ENCODE measurements at places on chromosomes 2 and 18.

DNA sequence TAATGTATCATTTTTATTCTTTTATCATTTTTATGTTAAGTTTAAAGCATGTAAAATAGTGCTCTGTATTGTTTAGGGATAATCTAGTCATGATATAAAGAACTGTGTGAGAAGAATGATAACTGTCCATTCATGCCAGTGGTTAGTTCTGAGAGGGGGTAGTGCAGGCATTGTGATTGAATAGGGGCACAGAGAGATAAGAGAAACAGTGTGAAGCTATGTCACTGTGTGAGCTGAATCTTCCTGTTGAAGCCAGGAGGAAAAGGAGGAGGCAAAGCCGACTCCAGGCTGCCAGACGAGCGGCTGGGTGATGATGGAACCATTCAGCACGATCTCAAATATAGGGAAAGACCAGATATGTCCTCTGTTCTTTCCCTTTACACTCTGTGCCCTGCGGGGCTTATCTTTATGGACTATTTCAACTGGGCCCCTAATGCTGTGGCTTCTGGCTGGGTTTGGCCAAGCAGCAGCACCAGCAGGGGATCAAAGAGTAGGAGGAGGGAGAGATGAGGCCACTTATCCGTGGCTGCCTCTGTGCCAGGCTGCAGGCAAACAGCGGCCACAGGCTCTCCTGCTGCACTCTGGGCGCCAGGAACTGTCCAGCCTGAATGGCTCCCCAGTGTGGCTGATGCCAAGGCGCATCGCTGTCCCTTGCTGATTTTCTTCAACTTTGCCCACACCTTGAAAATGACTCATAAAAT is 128.0 kb downstream of the SPP2 start:
- DNase-seq = no peak

DNA sequence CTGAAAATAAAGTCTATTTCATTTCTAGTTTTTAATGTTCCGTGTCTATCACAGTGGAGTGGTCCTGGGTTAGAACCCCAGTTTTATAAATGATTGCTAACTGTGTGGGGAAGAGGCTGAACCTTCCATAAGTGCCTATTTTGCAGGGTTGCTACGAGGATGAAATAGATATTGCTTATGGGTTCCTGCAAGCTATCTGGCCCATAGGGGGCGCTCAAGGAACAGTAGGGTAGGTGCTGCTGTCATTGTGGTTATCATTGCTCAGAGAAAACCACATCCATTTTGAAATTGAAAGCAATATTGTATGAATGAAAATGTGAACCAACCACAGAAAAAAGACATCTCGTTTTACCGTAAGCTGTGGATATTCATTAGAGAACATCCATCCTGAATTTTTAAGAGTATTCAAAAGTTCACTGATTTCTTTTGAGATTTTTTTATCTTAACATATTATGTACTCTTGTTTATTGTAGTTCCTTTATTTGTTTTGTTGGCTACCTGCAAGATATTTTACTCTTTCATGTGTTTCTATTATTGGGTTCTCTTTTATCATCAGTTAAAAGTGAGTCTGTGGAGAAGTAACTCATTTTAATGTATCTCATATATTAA is 261.6 kb downstream of the NAPG start:
- DNase-seq = peak; percentile 76

GRCh38 chr2:175234153-175234552 is 52.6 kb upstream of the ATP5MC3 start:
- no peak for DNase-seq

DNA sequence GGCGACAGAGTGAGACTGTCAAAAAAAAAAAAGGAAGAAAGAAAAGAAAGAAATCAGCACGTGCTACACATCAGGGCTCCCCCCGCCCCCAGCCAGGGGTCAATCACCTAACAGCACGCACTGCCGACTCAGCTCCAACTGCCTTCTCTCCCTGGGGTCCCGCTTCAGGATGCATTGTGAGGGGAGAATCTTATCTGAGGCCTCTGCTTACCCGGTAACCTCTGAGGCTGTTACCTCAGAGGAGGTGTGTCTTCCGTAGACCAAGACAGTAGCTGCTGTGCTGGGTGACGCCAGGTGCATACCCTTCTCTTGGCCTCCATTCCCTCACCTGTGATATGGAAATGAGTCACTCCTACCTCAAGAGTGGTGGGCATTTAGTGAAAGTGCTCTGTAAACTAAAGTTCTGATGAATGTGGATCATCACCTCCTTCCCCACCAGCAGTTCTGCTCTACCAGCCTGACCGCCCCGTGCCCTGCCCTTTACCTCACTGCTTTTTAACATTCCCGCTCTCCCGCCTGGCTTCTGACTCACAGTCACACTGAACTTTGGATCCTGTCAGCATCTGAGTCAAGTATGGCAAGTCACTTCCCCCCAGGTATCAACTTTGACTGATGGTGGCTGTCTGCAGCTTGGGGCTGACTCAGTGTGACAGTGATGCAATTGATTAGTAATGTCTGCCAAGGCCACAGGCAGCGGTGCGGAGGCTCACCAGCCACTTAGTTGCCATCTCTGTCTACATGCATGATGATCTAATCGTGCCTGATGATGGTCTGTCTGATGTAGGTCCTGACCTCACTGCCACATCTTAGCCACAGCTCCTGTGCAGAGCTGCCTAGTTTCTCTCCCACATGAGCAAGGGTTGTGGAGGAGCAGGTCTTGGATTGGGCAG is 20.1 kb downstream of the ARID5A start:
- peak; percentile 14 for DNase-seq

GRCh38 chr2:227890495-227891079 is 19.2 kb downstream of the DAW1 start:
- DNase-seq = peak; percentile 42

- no peak for DNase-seq
Measured at GRCh38 chr18:34866310-34866709, 156.2 kb downstream of the DTNA start.

DNA sequence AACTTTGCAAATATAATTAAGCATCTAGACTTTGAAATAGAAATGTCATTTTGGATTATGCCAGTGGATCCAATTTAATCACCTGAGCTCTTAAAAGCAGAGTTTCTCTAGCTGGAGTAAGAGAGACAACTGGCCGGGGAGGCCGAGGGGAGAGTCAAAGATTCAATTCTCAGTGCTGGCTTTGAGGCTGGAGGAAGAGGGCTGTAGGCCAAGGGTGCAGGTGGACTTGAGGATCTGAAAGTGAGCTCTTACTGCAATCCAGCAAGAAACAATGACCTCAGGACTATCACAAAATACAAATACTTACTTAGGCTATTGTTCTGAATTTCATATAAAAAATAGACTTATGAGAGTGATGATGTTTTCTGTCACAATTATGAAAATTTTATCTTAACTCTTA is 814.5 kb downstream of the CBLN2 start:
- DNase-seq = no peak

GRCh38 chr2:10289352-10289751 is 13.4 kb upstream of the HPCAL1 start:
- no peak for DNase-seq

DNA sequence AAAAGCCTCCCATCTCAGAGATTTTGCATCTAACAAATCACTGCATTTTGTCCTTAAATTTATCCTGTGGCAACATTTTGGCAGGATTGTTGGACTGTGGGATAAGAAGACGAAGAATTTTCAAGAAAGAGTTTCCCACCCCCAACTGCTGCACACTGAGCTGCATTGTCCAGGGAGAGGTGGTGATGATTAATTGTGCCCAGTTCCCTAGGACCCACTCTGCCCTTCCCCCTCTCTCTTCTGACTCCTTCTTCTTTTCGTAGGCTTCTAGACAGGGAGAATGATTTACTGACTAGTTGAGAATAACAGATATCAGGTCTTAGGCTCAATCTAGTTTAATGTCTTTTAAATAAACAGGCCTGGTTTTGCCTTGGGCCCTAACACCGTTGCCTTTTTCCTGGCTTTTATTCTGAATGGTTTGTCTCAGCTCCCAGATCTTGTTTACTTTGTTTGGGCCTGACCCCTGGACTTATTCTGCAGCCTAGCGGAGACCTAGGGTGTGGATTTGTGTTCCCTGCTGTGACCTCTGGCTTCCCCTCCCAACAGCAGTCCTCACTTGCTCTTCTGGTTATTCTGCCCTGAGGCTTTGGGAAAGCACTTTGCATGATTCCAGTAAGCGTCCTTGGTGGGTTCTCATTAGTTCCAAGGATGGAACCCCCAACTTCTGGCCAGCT is 233.3 kb downstream of the INSIG2 start:
- DNase-seq = no peak

- DNase-seq = no peak
Measured at GRCh38 chr18:62651276-62652056, 63.9 kb upstream of the PHLPP1 start.

- no peak for DNase-seq
Measured at GRCh38 chr2:153939124-153939796, 67.5 kb downstream of the GALNT13 start.

- no peak for DNase-seq
Measured at GRCh38 chr2:26585100-26585499, 56.1 kb downstream of the CIB4 start.

GRCh38 chr18:3663870-3664512 is 214.0 kb downstream of the TGIF1 start:
- no peak for DNase-seq

- no peak for DNase-seq
Measured at GRCh38 chr2:201891676-201892075, 85.3 kb downstream of the CDK15 start.

DNA sequence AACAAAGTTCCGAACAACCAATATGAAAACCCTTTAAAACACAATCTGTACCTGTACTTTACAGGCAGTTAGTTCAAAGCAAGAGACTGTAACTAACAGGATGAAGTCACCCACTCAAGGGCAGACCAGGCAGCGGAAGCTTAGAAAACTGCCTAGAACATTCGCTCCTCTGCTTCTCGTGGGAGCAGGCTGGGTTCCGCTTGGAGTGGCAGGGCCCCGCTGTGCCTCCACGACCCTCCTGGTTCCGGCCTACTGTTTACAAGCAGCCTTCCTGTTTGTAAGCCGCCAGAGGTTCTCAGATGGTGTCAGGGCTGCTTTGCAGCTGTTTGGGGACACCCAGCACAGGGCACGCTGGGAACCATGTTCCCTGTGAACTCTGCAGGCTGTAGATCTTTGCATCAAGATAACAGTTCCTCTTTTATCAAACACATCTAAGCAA is 31.3 kb downstream of the CIB4 start:
- no peak for DNase-seq

GRCh38 chr2:219071131-219071816 is 10.6 kb upstream of the IHH start:
- no peak for DNase-seq

DNA sequence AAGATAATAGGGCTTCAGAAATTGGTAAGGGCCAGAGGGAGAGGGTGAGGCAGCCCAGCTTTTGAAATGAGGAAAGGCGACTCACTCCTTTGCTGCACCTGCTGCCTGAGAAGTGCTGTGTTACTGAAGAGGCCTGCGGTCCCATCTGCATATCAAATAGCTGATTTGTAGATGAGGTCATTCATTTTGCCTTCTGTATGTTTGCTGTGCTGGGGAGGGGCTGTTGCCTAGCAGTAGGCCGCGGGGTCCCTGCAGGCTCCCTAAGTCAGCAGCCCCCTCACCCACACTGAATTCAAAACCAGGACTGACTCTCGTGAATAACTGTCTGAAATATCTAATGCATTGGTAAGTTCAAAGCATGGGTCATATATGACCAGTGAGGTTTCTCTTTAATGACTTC is 377.2 kb downstream of the SOX11 start:
- DNase-seq = no peak

GRCh38 chr18:44709307-44710126 is 28.8 kb downstream of the SETBP1 start:
- DNase-seq = peak; percentile 16

GRCh38 chr2:227143895-227144294 is 20.1 kb downstream of the COL4A4 start:
- DNase-seq = no peak

DNA sequence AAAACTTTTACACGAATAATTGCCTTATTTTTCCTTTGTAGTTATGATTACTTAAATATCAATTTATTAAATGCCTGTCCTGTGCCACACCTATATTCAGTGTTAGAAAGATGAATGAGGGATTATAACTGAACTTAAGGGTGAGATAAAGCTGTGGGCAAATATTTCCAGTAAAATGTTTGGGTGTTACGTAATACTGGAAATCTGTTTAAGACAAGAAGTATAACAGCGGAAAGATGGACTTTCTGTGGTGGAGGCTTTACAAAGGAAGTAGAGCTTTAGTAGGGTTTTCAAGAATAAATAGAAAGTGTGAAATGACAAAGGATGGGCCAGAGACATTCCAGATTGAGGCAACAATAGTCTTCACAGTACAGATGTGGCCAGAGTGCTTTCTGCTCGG is 927.0 kb downstream of the DPP10 start:
- DNase-seq = no peak

DNA sequence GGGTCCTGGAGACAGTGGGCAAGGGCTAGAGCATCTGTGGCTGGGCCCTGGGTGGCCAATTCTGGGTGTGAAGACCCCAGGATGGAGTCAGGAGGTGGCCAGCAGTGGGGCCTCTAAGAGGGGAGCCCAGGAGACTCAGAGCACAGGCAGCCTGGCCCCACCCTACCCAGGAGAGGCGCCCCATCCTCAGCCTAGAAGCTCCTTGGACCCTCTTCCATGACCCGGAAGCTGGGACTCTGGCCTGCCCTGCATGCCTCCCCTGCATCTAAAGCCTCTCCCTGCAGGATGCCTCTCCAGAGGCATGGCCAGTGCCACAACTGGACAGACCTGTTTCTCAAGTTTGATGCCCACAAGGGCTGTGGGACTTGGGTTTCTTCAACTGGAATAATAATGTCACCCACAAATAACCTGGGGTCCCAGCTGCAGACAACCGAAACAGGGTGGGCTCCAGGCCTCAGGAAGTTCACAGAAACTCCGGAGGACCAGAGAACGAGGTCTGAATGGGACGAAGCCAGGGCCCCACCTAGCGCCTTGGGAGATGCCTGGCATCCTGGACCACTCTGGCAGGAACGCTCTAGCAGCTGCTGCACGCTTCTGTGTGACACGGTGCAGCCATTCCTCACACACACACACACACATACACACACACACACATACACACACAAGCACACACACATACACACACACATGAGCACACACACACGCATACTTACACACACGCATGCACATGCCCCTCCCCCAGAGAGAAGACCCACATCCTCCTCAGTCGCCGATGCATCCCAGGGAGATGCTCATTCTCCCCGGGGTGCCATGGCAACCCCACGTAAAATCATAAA is 16.4 kb downstream of the KCNIP3 start:
- DNase-seq = no peak

DNA sequence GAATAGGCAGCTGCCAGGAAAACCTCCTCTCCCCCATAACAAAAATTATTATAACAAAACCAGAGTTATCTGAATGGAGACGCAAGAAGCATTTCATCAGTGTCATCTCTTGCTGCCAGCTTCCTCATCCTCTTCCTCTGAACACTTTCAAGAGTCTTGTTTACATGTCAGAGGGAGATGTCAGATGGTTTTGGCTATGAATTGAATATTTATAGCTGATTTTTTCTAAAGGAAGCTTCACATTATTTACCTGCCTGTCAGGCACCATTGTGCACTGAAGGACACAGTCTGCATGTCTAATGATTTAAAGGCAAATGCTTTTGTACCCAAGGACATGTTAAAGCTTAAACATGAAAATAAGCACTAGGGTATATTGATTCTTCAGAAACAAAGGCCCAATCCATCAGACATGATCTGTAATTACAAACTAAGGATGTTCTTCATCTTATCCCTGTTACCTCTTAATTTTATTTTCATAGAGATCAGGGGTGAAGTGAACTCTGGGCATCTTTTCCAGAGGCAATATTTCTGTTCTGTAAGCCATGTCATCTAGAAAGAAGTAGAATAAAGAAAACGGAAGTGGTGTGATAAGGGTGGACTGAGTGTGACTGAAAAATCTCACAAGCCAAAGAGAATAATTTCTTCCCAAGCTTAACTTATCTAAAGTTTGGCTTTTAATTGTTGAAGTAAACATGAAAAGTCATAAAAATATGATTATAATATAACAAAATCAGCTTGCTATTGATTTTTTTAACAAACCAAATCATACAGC is 168.7 kb downstream of the ANKRD44 start:
- DNase-seq = no peak
